ENCODE measurements at places on chromosomes 7 and 10. TPM values are rescaled to one million over a fixed set of nuclear protein-coding genes. Genes with fewer than 3 reads are reported as not detected.

- no peak for DNase-seq
These were observed 19.9 kb upstream of the IFIT1B start for GRCh38 chr10:89357975-89358374.

DNA sequence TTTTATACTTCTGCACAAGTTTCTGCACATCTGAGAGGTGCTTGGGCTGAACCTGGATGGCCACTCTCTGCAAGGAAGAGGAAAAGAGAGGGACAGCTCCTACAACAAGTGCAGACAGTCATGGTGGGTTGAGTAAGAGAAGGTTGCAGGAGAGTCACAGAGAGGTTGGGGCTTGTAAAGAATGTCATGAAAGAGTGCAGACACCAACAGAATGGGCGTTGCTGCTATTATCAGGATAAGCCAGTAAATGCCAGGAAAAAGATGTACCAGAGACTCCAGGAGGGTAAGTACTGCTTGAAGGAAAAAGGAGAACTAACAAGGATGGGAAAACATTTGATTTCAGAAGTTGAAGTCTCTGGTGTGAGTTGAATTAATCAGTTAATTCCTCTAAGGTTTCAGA, 77.8 kb upstream of the NRP1 start:
- DNase-seq: no peak

DNA sequence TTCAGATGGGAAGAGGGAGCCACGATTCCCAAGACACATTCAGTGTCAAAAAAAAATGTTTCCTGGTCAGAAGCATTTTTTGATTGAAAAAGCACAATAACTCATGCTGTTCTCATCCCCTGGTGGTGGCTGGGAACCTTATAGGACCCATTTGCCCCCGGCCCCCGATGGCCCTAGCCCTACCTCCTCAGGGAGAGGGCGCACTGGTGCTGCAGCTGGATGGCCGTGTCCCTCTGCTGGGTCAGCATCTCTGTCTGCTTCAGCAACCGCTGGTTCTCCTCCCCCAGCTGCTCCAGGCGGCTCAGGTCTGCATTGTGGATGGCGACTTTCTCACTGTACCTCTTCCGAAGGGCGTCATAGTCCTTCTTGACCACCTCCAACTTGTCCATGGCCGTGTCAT, 83.3 kb downstream of the DLG5 start:
- no peak for DNase-seq

DNA sequence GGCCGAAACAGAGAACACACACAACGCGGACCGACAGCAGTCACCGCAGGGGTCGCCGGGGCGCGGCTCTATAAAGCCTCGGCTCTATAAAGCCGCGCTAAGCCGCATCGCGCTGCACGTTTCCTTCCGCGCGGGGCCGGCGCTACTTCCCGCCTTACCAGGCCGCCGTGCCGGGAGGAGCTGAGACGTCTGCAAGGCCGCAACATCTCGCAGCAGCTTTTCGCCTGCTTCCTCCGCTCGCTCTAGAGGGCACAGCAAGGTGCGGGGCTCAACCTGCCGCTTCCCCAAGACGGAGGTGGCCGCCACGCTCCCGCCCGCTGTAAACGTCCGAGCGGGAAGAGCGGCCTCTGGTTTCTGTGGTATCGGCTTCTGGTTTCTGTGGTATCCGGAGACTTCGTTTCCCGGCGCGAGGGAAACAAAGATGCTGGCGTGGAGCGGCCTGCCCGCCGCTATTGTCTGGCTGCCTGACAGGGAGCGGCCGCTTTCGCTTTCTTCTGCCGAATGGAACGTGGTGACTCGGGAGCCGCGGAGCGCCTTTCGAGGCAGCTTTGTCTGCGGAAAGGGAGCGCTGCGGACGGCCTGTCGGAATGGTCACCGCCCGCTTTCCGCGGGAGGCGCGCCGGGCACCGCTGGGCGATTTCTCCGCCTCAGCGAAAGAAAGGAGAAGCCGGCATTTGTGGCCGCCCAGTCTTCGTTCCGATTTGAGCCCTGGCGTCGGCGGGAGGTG, 91.8 kb downstream of the SPAG6 start:
- DNase-seq: peak; percentile 96

GRCh38 chr7:12322903-12323300, 80.8 kb downstream of the VWDE start:
- no peak for DNase-seq

GRCh38 chr7:39587393-39587792, 21.2 kb downstream of the YAE1 start:
- DNase-seq: no peak

DNA sequence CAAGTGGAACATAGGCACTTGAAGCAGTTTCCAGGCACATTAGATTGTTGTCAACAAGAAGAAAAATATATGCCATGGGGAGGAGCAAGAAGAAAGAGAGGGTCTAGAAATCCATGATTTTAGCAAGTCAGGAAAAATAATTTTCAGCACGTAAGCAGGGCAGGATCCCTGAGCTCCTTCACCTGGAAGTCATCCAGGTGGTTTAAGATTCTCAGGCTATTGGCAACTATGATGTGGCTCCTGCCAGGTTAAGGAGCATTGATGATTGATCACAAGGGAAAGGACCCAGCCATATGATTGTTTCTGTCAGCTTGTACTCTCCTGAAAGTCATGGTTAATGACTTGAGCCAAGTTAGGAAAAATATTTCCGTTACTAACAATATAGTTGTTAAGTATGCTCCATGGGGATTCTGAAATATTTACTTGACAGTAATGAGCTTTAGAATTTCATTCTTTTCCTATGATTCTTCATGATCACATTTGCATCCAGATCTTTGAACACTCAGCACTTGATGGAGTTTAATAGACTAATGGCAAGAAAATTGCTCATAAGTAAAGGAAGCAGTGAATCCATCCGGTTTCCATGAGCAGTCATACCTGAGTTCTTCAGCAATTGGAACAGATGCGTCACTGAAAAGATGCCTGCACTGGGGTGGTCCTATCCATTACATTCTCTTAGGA, 209.1 kb downstream of the BICC1 start:
- peak; percentile 68 for DNase-seq

Gene SUMF2
- 53.5 TPM for total RNA-seq

Gene HILPDA
- total RNA-seq: 15.4 TPM

Gene GTPBP4
- total RNA-seq: 42.7 TPM

Gene KDM7A
- 17.4 TPM for total RNA-seq

Gene GNGT1
- total RNA-seq: not detected

Gene CADPS2
- total RNA-seq: 22.0 TPM

Measured in tongue (tissue), 3 donors.